Left renal pelvis (tissue), 4 donors: ENCODE measurements at places on chromosomes 16 and 17.

GRCh38 chr16:63287401-63287800 lies 1251.2 kb upstream of the CDH8 start:
- DNase-seq, result no peak

DNA sequence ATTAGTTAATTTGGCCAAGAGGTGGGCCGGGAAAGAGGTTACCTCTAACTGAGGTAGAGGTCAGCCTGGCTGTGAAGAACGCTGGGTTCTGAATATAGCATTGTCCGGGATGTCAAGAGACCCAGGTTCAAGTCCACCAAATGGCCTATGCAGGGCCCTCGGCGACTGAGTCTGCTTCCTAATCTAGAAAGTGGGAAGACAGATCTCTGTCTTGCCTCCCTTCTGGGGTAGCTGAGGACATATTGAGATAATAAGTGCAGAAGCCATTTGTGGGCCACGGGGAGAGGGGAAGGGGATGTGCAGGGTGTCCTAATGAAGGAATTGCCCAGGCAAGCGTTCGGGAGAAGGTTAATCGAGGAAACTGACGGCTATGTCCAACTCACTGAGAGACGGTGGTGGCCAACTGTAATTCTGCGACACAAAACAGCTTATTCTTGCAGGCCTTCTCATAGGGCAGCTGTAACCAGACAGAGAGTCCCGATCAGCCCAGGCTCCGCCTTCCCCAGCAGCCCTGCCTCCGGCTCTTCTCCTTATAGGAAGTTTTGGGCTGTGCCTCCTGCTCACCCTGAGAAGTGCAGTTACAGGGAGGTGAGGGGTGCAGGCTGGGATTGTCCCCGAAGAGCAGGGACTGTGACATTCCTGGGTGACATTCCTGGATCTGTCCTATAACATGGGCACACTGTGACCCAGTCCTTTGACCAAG lies 15.9 kb downstream of the HASPIN start:
- DNase-seq, result no peak

GRCh38 chr16:72657791-72658190 lies 390.1 kb downstream of the ZFHX3 start:
- DNase-seq, result no peak

DNA sequence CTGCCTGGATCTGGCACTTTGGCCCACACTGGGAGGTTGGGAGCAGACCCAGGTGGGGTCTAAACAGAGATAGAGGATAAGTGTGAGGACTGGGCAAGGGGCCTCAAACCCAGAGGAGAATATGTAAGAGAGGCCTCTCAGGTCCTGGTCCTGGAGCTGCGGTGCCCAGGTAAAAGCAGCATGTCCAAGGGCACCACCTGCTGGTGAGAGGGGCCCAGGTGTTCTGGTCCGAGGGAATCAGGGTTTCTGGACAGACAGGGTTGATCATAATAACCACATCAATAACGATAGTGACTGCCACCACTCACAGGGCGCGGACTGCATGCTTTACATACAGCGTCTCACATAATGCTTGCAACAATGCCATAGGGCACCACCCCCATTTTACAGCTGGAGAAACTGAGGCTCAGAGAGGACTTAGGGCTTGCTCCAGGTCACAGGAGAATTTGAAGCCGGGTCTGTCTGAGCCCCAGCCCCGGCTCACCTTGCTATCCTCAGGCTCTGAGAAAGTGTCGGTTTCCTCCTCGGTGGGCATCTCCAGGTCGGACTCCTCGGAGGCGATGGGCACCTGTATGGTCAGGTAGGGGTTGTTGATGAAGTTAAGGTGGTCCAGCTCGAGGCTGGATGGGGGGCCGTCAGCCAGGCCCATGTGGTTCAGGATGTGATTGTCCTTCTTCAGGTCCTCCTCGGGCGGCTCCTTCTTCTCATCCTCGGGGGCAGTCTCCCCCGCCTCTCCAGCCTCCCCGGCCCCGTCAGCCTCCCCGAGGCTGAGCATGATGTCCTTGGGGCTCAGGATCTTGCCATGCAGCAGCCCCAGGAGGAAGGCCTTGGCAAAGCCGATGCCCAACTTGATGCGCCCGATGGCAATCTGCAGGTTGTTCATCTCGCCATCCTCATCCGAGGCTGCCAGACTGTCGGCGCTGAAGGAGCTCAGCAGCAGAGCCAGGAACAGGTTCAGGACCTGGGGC lies 19.1 kb upstream of the CD79B start:
- no peak for DNase-seq

DNA sequence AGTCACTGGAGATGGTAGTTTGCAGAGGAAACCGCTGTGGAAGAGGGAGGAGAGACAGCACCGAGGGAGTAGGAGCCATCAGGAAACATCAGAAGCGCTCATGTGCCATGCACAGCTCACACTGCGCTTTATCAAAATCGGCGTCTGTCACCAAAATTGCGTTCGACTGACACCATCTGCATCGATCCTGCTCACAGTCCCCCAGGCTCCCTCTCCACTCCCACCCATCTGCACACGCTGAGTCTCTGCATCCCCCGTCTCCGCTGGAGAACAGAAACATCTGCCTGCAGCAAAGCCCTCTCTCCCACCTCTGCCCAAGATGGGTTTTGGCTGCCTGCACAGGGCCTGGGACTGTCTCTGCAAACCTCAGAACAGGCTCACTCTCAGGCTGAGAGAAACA lies 187.5 kb upstream of the RPL38 start:
- DNase-seq, result no peak

- DNase-seq, result no peak
These were observed 3.8 kb upstream of the P4HB start for GRCh38 chr17:81863833-81864768.

DNA sequence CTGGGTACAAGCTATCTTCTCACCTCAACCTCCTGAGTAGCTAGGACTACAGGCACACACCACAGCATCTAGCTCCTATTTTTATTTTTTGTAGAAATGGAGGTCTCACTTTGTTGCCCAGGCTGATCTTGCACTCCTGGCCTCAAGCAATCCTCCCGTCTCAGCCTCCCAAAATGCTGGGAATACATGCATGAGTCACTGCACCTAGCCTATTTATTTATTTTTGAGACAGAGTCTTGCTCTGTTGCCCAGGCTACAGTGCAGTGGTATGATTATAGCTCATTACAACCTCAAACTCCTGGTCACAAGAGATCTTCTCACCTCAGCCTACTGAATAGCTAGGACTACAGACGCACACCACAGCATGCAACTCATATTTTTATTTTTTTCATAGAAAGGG lies 40.1 kb upstream of the RGS9 start:
- no peak for DNase-seq

DNA sequence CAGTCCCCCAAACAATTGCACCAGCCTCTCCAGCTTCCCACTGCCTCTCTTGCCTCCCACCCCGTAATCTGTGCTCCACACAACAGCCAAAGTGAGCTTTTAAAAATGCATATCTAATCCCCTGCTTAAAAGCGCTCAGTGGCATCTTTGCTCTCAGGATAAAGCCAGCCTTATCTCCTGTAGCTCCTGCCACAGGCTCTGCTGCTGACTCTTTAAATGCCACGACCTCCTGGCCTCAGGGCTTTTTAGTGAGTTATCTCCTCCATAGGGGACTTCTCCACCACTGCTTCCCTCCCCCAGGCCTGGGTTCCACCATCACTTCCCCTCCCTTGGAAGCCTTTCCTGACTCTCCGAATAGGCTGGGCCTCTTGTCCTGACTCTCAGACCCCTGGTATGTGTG lies 98.6 kb downstream of the GNAO1 start:
- DNase-seq, result no peak

GRCh38 chr17:74569020-74570003 lies 2.0 kb upstream of the CD300H start:
- DNase-seq, result no peak

DNA sequence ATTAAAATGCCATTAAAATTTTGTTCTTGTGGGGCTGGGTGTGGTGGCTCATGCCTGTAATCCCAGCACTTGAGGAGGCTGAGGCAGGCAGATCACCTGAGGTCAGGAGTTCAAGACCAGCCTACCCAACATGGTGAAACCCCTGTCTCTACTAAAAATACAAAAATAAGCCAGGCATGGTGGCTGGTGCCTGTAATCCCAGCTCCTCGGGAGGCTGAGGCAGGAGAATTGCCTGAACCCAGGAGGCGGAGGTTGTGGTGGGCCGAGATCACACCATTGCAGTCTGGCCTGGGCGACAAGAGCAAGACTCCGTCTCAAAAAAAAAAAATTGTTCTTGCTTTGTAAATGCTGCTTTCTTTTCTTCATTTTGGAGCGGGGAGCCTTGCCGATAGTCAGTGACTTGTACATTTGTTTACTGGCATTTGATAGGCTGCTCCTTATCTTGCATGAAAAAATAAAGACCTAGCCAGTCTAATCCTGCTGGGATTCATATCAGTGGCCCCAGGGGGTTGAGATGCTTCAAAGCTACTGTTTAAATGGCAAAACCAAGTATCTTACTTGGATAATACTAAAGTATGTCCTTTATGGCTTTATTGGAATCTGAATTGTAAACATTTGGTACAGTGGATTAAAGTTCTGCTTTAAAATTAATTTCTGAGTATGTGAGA lies 3.3 kb upstream of the CLTC start:
- DNase-seq, result no peak

DNA sequence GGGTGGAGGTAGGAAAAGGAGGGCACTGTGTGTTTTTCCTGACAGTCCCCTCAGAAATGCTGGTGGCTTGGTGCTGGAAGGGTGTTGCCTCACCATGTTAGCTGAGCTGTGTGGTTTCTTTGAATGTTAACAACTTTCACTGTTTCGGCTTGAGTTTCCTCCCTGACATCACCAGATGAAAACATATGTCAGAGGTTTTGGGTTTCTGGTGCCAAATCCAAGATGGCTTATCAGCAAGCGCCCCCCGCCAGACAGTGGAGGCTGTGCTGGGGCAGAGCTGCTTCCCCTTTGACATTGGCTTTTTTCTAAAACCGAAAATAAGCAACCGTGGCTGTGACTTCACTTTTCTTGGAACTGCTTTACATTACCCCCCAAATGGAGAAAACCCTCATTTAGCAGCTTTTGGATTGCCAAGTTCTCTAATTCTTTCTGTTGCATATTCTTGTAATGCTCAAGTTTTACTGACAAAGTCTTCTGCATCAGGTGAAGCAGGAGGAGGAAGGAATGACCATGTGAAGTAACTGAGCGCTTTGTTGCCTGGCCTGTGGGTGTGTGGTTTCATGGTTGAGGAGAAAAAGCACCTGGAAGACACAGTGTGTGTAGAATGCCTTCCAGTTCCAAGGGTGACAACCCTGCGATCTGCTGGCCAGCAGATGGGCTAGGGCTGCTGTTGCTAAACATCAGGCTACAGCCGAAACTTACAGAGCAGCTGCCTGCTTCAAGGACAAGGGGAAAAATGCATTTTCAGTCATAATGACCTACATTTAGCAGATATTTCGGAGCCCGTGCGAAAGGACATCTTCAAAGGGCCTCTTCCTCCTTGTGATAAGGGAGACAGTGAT lies 9.7 kb downstream of the RMI2 start:
- no peak for DNase-seq

DNA sequence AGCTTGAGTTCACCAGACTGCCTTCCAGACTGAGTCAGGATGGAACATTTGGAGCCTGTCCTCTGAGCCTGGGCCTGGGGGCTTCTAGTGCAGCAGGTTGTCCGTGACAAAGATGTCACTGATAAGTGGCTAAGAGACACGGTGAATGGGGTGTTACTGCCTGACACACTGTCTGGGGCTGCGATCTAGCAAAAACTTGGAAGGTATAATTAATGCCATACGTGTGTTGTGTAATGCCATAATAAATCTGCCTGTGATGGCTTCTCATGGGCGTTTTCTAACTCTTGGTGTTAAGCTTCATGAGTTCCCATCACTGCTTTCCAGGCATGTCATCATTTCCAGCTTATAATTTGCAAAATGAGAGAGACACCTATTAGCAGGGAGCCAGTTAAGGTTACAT lies 215.4 kb downstream of the UTP18 start:
- no peak for DNase-seq

GRCh38 chr17:16286947-16287562 lies 66.2 kb downstream of the CENPV start:
- no peak for DNase-seq

DNA sequence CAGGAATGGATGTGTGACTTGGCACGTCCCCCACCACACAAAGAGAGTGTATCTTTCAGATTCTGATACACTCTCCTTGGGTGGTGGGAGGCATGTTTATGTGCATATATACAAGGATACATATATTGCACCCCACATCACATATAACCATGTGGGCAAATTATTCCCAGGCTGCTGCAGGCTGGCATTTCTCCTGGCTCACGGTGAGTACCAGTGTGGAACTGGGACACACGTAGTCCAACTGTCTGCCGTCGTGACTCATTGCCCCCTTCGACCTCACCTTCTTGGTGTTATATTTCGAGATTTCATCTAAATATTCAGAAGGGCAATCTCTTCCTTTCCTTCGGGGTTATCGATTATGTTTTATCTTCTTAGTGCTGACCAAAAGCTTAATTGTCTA lies 24.4 kb downstream of the ARHGAP44 start:
- no peak for DNase-seq

DNA sequence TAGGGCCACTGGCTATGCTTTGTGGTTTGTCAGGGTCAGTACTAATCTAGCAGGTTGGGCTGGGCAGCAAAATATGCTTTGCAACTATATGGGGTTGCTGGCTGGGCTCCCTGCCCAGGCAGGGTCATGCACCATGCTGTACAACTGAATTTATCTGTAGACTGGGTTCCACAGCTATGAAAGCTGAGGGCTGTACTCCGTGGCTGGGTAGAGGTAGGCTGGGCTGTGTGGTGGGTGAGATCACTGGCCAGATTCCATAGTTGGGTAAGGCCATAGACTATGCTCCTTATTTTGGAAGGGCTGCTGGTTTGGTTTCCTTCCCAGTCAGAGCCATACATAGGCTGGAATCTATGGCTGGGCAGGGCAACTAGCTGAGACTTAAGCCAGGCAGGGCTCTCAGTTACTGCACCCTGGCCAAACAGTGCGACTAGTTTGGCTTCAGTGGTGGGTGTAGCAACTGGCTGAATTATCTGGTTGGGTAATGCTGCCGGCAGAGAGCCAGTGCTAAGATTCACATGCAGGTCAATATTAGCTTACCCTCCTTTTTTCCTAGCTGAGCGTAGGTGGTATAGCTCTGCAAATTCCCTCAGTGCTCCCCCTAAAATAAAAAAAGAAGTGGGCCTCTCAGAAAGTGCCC lies 769.1 kb upstream of the CDH8 start:
- no peak for DNase-seq

GRCh38 chr17:64133546-64134215 lies 3.7 kb upstream of the ERN1 start:
- DNase-seq, result no peak

- no peak for DNase-seq
These were observed 112.0 kb upstream of the SMURF2 start for GRCh38 chr17:64773836-64774761.
